ENCODE measurements at places on chromosomes 5 and 9.
A peak's percentile ranks its signal among the peaks of the same experiment; 100 is the strongest.

DNA sequence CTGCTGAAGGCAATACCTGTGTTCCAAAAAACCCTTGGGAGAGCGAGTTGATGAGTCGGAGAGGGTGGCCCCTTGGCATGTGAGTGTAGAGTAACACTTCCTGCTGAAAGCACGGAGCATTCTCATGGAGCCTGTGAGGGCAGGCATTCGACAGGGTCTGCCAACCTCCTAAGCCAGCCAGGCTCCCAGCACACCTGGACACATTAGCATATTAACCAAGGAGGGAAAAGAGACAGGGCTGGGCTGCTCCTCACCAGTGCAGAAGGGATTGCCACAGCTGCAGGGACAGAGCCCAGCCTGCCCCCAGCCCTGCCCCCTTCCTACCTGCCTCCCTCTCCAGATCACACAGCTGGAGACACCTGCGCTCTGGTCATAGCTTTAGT is 46.4 kb upstream of the SEMA4D start:
- no peak for ATAC-seq

- ATAC-seq: no peak
Measured at GRCh38 chr5:91194824-91195381, 188.2 kb downstream of the ARRDC3 start.

DNA sequence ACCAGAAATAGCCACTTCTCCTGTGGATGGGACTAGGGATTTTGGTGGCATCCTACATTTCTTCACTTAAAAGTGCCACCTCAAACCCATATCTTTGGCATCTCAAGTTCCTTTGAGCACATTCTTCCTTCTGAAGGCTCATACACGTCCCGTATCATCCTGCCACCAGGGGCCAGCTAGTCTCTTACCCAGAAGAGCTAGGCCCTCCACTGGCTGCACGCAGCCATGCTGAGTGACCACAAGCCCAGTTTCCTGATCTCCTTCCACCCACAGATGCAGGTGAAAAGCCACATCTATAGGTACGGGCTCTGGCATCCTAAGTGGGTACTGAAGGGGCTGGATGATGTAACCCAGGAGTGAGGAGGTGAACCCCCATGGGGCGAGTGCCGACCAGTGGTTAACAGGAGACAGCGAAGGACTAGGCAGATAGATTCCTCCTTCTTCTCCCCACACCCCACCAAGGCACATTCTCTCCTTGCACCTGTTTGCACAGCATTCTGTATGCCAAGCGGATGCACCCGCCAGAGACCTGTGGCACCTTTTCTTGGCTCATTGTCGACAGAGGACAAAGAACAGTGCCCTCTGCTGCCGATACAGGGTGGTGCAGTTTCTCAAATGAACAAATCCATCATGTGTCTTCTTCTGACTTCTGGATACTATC is 14.4 kb upstream of the SCGB3A1 start:
- ATAC-seq: peak; percentile 37

GRCh38 chr5:60719329-60719728 is 19.4 kb upstream of the DEPDC1B start:
- ATAC-seq: no peak

- no peak for ATAC-seq
Measured at GRCh38 chr9:122138560-122139268, 20.9 kb downstream of the NDUFA8 start.

GRCh38 chr5:115816226-115817081 is at the start of gene CDO1:
CDO1 (minus strand) TSS chr5:115816659; CDS start chr5:115816397, 262 bp downstream.
- peak; percentile 44 for ATAC-seq

GRCh38 chr9:115717711-115718173 is 435.8 kb upstream of the PAPPA start:
- ATAC-seq: no peak

DNA sequence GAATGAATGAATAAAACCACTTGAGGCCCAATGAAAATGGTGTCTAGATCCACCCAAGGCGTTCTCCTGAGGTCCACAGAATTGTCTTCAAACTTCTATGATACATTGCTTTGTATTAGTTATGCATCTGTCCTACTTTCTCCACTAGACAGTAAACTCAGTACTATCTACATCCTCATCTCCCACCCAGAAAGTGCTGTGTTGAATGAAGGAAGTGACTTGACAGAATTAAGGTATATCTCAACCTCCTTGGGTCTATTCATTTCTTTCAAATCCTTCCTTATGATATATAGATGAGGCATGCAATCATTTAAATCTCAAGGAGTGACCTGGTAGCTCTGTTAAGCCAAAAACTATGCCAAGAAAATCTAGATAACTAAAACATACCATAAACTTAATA is 15.7 kb upstream of the PDCL start:
- no peak for ATAC-seq

DNA sequence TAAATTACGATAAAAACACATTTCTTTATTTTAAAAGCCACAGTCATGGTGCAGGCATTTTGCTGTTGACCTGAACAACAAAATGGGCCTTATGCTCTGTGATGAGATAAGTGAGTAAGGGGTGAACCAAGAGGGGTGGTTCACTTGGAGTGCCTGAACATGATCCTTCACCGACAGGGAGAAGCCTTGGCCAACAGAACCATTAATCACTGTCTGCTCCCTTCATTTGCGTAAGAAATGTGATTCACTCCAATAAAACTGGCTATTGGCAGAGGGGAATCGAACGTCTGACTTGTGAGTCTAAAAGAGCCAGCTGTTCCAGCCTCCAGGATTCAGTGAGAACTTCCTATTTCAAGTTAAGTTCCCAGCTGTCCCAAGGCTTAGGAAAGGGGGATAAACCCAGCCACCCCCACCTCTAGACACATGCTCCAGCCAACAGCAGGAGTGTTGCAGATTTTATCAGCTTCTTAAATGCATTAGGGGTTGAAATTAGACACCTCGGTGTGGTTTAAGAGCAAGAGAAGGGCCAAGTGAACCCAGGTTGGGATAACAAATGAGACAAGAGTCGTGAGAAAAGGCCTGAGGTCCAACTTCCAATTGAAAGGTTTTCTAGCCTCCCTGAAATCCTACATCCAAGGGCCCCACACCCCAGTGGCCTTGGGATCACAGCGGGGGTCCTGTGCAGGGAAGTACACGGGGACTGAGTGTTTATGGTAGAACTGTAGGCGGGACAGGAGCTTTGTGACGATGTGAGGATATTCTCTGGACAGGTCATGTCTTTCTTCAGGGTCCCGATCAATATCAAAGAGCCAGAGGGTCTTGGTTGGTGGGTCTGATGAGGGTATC is 131.4 kb upstream of the LHFPL2 start:
- no peak for ATAC-seq

DNA sequence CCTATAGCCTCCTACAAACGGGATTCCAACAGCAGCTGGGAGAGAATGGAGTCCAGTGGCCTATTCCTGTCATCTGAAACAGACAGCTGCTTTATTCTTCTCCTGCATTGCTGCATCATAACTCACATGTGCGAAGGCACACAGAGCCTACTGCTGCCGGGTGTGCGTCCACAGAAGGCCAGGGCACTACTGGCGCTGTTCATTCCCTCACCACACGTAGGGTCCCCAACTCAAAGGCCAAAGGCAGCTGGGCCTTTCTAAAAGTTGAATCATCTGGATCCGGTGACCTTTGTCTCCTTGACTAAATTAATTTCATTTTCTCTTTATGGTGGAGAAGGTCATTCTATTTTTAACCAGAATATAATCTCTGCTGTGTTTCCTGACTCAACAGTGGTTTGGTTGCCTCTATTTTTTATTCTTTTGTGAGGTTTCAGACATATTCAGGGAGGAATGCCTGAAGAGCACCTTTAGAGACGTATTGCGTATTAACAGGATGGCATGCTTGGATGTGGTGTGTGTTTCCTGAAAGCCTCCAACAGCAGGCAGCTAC is 10.8 kb upstream of the SPATA24 start:
- ATAC-seq: peak; percentile 57

- no peak for ATAC-seq
Measured at GRCh38 chr5:172678902-172679301, 37.8 kb downstream of the NEURL1B start.

DNA sequence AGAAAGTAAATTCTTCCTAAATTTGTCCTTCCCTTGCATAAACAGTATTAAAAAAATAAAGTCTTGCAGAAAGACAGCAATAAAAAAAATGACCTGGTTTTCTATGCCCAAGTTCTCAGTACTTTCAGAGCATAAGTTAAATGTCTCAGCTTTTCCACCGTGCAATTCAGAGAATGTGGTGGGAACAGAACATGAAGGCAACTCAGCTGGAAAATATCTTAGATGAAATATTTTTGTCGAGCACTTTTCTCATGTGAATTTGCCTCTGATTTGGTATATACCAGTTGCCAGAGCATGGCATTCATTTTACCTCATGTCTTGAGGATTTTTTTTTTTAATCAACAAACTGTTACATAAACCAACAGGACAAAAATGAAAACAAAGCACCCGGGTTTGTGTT is 176.1 kb downstream of the CETN3 start:
- no peak for ATAC-seq

DNA sequence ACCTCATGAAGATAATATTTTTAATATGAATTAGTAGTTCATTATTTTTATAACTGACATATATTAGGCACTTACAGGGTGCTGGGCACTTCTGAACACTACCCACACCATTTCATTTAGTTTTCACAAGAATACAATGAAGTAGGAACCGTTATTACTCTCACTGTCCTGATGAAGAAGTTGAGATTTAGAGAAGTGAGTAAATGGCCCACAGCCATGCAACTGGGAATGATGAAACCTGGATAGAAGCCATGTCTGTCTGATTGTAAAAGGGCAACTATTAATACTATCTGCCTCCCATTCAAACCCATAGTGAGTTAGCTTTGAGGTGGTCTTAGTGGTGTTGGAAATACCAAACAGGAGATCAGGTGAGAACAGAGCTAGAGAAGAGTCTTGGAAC is 29.6 kb upstream of the OTULINL start:
- ATAC-seq: no peak

DNA sequence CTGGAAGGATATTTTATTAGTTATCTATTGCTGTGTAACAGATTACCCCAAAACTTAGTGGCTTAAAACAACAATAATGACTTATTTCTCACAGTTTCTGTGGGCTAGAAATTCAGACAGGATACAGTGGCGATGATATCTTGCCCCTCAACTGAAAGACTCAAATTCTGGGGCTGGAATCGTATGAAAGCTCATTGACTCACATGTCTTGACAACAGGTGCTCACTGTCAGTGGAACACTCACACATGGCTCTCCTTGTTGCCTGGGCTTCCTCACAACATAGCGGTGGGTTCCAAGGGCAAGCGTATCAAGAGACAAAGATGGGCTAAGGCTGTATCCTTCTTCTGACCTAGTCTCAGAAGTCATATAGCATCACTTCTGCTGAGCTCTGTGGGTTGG is 3.7 kb upstream of the GNPDA1 start:
- ATAC-seq: peak; percentile 59

DNA sequence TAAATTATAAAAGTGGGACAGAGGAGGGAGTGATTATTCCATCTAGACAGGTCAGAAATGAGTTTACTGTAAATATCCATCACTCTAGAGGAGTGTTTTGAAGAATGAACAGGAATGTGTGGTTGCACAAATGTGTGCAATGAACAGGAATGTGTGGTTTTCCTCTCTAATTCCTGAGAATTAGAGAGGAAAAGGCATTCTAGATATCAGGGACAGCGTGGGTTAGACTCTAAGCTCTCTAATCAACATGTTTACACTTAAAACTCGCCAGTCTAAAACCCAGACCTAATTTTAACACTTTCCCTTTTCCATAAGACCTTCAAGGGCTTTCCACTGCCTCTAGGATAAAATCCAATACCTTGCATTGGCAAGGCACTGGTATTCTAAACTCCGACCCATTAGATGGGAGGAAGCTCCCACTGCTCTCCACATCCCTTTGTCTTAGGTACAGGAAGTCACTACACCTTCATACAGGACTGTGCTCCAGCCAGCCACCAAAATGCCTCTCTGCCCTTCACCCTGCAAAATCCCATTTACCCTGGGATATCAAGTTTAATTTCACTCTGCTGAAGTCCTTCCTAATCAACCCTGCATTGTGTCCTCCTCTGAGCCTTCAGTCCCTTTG is 67.9 kb downstream of the NFIB start:
- ATAC-seq: no peak

DNA sequence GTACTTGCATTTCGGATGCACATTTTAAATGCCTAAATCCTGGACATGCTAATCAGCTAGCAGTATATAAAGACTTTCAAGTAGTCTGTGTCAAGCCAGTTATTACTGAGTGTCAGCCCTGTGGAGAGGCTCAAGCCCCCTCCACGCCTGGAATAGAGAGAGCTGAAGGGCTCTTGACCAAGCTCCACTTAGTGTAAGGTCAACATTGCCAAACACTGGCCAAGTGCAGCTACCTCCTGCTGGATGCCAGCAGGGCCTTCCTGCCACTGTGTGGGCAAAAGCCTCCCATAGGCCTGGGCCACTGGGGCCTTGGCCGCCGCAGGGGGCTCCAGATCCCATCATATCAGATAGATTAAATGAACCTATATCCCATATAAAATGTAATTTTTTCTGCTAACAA is 239.4 kb upstream of the PANK3 start:
- ATAC-seq: no peak

DNA sequence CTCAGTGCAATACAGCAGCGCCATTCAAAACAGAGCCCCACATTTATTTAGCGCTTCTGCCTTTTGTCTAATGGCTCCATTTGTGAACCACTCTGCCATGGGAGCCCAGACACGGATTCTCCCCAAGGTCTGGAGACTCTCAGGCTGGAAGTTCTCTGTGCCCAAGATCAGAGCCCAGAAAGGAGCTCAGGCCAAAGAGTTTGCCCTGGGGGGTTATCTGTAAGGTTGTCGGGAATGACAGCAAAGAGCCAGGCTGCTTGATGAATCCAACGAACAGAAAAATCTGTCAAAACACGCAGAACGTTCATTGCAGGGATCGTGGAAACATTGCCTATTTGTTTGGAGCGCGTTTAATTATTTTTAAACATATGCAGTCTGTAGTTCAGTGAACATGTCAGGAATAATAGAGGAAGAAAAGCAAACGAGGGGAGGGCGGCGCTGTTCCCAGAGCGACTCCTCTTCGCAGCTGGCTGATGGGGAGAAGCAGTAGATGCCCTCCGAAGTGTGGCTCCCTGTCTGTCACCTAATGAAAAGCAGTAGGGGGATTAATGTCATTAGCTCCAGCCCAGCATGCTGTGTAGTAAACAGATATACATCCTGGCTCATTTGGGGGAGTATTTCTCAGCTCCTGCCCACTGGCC is 464.9 kb upstream of the MPDZ start:
- no peak for ATAC-seq

GRCh38 chr9:126407114-126407870 is 80.7 kb downstream of the MVB12B start:
- ATAC-seq: no peak

DNA sequence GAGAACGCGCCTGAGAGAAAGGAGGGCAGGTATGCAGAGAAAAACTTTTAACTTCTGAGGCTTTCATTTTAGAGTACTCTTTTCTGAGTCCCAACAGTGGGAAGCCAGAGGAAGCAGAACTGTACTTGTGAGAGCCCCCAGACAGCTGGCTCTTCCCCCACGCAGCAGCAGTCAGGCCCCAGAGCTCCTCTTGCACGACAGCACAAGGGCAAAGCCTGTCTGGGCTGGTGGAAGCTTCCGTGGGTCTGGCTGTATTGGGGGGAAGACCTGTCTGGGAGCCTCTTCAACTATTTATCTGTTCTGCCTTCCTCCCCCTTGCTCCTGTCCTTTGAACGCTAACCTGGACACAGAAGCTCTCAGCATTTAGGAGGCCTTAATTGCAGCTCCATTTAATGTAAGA is 68.2 kb downstream of the THBS4 start:
- no peak for ATAC-seq

- ATAC-seq: no peak
Measured at GRCh38 chr5:15496886-15497285, 3.1 kb upstream of the FBXL7 start.
